ENCODE measurements at places on chromosomes 11 and 22. TPM values are rescaled to one million over a fixed set of nuclear protein-coding genes. Genes with fewer than 3 reads are reported as not detected.

The CCDC73 gene
- not detected for total RNA-seq

The EED gene
- total RNA-seq, result 43.4 TPM

The CTSW gene
- total RNA-seq, result 161 TPM

The OVOL1 gene
- total RNA-seq, result 0.17 TPM

The OR2AT4 gene
- not detected for total RNA-seq

The TRIM49B gene
- total RNA-seq, result not detected

The EXPH5 gene
- 2.5 TPM for total RNA-seq

The GSTT2B gene
- total RNA-seq, result not detected

The MAJIN gene
- total RNA-seq, result not detected

The NXPE2 gene
- not detected for total RNA-seq

The SPINDOC gene
- 35.1 TPM for total RNA-seq

The OR4C11 gene
- total RNA-seq, result not detected

The DLG2 gene
- 3.4 TPM for total RNA-seq

The NUP50 gene
- total RNA-seq, result 150 TPM

The KRTAP5-10 gene
- not detected for total RNA-seq

The POU2F3 gene
- not detected for total RNA-seq

The GPHA2 gene
- total RNA-seq, result not detected

The GLYAT gene
- total RNA-seq, result not detected

The RFPL1 gene
- not detected for total RNA-seq

The CD6 gene
- total RNA-seq, result 285 TPM

The HYLS1 gene
- total RNA-seq, result 9.6 TPM

The IFITM10 gene
- 0.82 TPM for total RNA-seq

The NDUFS8 gene
- total RNA-seq, result 117 TPM

The IRAG1 gene
- total RNA-seq, result not detected

The TYR gene
- not detected for total RNA-seq

The CRYBB2 gene
- not detected for total RNA-seq

The CCDC15 gene
- 5.9 TPM for total RNA-seq

The BRSK2 gene
- 0.37 TPM for total RNA-seq

The PKDREJ gene
- not detected for total RNA-seq

The MUC2 gene
- total RNA-seq, result not detected

The NRXN2 gene
- total RNA-seq, result not detected

The SLC1A2 gene
- total RNA-seq, result not detected

The PATE2 gene
- total RNA-seq, result not detected

The FREY1 gene
- total RNA-seq, result 3.9 TPM

The OR8D4 gene
- not detected for total RNA-seq

Measured in activated naive CD8-positive, alpha-beta T cell treated with anti-CD3 and anti-CD28 coated beads, Interleukin-2, amount 10 ng/mL, durations not matched to agents 7 days and 5 days (primary cell).